ENCODE measurements at places on chromosomes 16 and 17.

DNA sequence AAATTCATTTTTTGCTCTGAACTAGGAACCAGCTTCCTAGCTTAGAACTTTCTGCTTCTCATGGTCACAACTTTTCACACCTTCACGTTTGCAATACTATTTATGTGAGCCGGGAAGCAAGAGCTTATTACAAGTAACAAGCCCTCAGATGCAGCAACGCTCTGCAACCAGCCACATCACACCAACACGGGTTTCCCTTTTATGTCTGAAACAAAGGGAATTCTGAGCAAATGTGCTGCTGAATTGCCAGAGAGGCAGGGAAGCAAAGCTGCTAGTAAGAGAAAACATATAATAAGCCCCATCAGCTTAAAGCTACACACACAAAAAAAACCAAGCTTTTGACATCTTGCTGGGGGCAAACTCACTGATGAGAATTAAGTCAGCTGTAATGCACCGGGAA, 122.2 kb downstream of the SLC39A11 start:
- DNase-seq, result no peak

DNA sequence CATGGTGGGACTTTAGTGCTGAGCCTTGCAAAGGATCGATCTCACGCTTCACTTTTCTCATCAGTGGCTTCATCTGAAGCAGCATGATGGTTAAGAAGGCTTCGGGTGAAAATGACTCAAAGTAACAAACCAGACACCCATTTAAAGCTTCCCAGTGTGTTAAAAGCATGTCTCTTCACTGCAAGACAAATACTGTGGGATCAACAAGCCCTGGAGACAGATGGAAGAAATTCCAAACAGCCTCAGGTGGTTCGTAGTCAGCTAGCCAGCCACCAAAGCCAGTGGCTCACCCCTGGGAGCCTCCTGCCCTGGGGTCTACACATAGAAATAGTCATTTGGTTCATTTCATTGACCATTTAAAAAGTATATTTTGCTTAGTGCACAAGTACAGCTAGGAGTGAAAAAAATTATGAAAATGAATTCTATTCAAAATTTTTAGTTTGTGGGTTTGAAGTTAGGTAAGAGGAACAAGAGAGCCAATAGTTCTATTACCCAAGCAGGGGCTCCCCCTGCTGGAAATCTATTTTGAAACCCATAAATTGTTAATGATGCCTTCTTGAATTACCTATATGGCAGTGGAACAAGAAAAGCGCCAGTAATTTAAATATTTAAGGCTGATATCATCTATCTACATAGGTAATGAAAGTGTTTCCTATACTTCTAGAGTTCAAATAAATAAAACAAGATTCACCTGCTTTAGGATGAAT, 51.6 kb downstream of the PMP22 start:
- DNase-seq, result no peak

DNA sequence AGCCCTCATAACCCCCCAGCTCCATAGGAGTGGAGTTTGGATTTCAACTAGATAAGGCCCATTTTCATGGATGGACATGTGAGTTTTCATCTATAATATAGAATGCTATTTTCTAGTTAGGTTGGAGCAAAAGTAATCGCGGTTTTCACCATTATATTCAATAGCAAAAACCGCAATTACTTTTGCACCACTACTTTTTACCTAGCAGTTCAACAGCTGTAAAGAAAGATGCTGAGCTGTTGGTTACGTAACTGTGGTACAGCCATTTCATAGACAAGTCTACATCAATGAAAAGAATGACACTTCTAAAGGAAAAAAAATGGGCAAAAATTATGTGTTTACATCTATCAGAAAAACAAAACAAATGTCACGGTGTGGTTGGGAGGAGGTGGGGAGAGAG, 507.7 kb downstream of the MAF start:
- DNase-seq, result no peak

DNA sequence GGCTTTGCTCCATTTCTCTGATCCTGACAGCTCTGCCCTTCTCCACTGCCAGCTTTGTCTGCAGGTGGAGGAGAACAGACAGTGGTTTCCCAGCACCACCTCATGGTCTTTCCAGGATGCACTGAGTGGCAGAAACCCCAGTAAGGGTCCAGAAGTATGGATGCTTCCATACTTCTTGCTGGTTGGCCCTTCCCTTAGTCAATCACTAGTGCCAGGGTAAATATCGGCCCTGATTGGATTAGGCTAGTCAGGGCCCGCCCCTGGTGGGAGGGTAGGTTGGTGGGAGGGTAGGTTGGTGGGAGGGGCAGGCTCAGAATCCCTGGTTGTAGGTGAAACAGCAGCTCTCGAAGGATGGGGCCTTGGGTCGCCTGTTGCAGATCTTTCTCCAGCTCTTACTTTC, 10.2 kb downstream of the RNF213 start:
- DNase-seq, result peak; percentile 85

DNA sequence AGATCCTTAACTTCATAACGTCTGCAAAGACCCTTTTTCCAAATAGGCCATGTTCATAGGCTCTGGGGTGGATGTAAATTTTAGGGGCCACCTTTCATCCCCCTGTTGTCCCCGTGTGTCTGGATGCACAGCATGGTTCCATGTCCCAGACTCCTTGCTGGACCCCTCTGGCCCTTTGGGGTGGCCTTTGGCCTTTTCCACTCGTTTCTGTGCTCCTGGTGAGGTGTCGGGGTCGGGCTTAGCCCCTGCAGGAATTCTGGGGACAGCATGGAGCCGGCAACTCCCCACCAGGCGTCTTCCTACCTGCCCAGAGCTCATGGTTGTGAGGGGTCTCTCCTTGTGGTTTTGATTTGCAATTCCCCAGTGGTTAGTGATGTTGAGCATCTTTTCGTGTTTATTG, 183.5 kb downstream of the SEC14L1 start:
- no peak for DNase-seq

DNA sequence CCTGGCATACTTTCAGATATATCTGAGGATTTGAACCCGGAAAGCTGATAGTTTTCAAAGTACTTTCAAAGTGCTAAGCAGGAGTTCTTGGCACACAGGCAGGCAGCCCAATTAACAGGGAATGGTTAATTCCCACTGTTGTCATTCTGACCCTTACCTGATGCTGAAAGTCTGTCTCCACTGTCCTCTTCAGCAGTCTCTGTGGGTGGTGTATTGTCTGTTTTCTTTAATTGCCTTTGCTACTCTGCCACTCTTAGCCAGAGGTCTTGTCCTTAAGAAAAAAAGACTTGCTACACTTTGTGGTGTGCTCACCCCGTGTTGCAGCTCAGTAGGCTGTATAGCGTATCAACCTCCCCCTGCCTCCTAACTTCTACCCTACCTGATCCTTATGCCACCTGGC, 63.2 kb upstream of the SLC12A3 start:
- DNase-seq, result no peak

GRCh38 chr16:5060073-5060641, 5.6 kb downstream of the C16orf89 start:
- DNase-seq, result no peak

DNA sequence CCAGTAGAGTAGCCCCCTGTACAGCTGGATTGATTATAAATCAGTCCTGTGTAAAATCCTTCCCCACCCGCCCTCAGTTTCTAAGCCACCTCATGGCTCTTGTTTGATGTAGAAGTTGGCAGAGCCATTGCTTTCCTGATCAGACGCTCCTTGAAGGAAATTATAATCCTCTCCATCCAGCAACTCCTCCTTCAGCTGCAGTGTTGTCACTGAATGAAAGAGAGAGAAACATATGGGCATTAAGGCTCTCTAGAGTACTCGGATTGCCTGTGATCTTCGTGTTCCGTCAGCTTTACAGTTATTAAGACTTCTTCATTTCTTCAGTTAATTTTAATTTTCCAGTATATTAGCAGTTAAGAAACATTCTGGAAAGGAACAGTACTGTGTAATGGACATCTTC, 14.3 kb downstream of the NME2 start:
- DNase-seq, result no peak

- no peak for DNase-seq
These were observed 23.2 kb downstream of the ZNF213 start for GRCh38 chr16:3158026-3158509.

GRCh38 chr16:1871974-1872635, at the start of gene MEIOB:
Gene MEIOB (minus strand): TSS chr16:1872164. CDS start chr16:1868175, 3,989 bp downstream.
- DNase-seq, result no peak

GRCh38 chr17:28379814-28380801, 8.6 kb downstream of the SARM1 start:
- DNase-seq, result no peak

GRCh38 chr17:50511058-50511457, 2.8 kb downstream of the MYCBPAP start:
- no peak for DNase-seq

DNA sequence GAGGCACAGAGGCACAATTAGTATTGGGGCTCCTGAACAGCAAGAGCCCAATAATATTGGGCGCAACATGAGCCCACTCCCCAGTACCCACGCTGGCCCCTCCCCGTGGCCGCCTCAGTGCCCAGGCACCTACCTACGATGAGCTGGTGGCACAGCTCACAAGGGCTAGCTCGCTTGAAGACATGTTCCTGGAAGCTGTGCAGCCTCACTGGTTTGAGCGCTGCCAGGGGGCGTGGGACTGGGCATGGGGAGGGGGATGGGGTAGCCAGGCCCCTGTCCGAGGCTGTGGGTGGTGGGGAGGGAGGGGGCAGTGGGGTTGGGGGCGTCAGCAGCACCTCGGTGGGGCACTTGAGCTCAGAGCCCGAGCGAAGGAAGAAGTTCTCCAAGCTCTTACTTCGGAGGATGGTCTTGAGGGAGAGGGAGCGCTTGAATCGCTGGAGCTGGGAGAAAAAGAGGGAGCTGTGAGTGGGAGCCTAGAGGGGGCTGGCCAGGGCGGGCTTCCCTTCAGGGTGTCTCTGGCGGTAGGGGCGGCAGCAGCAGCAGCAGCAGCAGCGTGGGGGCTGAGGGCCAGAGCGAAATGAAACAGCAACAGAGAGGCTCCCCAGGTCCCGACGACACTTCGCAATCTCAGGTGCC, 7.9 kb downstream of the STAC2 start:
- DNase-seq, result no peak

DNA sequence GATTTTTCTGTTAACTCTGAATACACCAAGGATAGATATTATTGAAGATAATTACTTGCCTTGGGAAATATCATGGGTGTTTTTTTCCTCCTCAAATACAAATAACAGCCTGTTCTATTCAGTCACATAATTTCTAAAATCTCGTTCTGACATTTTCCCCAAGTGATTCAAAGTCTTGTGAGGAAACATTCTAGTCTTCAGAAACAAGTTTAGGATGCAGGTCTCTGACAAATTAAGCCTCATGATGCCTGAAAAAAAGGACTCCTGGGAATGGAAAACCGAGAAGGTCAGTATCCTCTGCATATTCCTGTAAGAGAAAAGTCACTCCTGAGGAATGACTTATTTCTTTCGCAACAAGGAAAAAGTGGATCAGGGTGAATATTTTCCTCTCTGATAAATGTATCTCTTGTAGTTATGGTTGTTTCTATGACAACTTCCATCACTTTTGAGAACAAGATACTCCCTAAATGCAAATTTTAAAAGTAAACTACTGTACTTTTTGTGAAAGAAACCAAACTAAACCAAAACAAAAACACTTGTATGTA, 384.6 kb downstream of the CNTNAP4 start:
- DNase-seq, result no peak

DNA sequence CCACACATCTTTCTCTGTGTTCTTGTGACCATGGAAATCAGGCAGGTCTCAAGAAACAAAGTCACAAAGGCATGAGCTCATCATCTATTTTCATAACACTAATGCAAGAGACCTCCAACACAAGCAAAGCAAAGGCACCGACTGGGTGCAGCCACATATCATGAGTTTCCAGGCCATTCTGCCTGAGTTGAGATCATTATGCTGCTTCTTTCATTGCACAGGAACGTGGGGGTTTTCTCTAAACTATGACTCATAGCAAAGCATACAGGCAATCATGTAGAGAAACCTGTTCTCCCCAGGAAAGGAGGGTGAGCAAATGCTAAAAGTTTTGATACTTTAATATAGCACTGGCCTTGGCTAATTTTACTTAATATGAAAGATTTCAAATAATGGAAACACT, 60.7 kb downstream of the GRIN2A start:
- DNase-seq, result no peak

- no peak for DNase-seq
These were observed 18.8 kb downstream of the CACNG1 start for GRCh38 chr17:67063141-67063540.

GRCh38 chr17:5234645-5235576, at the start of gene SCIMP:
Gene SCIMP (minus strand): TSS chr17:5234860. CDS start chr17:5234755, 105 bp downstream.
- DNase-seq, result no peak

- DNase-seq, result no peak
These were observed 4.6 kb upstream of the TEDC2 start for GRCh38 chr16:2455081-2455845.

DNA sequence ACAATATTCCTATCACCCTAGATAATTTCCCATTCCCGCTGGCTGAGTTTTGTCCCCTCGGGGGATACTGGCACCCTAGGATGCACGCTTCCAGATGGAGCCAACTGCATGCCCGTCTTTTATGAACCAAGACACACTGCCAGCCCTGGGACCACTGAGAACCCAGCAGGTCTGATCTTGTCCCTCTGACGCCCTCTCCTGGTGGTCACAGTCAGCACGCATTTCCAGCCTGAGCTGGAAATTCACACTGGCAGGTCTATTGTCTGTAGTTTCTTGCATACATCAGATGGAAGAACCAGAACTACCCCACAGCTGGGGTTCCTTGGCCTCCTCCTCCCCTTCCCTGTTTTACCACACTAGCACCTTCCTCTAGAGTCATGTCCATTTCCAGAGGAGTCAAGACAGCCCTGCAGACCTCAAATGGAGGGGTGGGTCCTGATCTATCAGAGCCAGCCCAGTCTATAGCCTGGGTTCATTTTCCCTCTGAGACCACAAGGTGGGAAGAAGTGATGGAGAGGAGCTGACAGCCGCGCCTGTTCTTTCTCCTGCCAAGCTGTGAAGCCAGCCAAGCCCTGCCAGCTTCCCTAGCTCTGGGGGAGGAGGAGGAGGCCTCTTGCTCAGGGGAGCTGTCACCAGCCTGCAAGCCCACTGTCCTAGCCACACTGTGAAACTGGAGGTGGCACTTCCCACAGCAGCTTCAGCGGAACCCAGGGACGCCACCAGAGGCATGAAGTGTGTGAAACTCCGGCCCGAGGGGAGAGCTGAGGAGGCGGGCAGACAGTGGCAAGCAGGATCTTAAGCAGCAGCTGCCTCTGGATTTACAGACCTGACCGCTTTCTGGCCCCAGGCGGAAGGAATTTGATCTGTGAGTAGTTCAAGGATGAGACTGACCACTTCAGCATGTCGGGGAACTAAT, 29.3 kb downstream of the MXRA7 start:
- DNase-seq, result peak; percentile 78

GRCh38 chr16:86814256-86814655, 235.9 kb downstream of the FOXL1 start:
- no peak for DNase-seq

GRCh38 chr17:34961093-34961911, at the start of the genes CCT6B and ZNF830:
Gene CCT6B (minus strand): TSS chr17:34961460. CDS start chr17:34961393, 67 bp downstream.
Gene ZNF830 (plus strand): TSS chr17:34961540. CDS start chr17:34961567, 27 bp downstream.
- DNase-seq, result peak; percentile 88

- no peak for DNase-seq
These were observed 47.2 kb upstream of the ACSF3 start for GRCh38 chr16:89046491-89046890.

All from HEK293T (cell line).